ENCODE measurements at places on chromosomes 16 and 17.

DNA sequence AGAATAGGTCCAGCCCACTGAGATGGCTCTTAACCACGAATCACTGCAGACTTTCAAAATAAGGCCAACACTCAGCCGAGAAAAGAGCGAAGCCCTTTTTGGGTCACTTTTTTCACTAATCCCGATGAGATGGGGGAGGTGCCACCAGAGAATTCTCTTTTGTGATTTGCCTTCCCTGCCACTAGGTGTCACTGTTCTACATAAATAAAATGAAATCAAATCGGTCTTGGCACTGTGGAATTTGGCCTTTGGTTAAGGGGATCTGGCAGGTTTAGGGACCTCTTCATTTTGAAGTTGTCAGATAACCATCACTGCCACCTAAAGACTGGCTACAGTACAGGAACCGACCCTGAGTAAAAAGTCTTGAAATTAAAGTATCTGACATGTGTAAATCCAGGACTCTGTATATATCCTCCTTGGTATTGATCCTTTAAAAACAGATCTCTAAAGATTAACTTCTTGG, 147.0 kb downstream of the HS3ST4 start:
- peak; percentile 79 for DNase-seq

DNA sequence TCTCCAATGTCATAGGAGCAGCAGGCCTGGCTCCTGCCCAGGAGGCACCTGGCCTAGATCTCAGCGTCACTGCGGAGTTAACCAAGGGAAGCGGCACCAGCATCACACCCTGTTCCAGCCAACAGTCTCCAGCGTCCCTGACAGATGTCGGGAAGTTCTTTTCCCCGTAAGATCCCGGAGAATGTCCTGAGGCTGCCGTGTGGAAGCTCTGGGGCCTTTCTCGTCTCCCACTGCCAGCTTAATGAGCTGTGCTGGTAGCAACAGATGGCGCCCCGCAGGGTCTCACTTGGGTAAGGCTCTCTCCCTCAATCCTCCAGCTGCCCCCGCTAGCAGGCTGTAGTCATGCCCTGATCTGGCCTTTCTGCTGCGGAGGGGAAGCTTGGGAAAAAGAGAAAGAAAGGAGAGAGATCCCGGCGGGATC, 57.5 kb downstream of the MARCHF10 start:
- peak; percentile 74 for DNase-seq

GRCh38 chr16:58501242-58502131, 1.5 kb downstream of the NDRG4 start:
- peak; percentile 94 for DNase-seq

GRCh38 chr17:1813088-1813487, 16.6 kb downstream of the SMYD4 start:
- DNase-seq = no peak

- DNase-seq = no peak
Observed at GRCh38 chr17:77035526-77035925, 105.2 kb upstream of the SEC14L1 start.

DNA sequence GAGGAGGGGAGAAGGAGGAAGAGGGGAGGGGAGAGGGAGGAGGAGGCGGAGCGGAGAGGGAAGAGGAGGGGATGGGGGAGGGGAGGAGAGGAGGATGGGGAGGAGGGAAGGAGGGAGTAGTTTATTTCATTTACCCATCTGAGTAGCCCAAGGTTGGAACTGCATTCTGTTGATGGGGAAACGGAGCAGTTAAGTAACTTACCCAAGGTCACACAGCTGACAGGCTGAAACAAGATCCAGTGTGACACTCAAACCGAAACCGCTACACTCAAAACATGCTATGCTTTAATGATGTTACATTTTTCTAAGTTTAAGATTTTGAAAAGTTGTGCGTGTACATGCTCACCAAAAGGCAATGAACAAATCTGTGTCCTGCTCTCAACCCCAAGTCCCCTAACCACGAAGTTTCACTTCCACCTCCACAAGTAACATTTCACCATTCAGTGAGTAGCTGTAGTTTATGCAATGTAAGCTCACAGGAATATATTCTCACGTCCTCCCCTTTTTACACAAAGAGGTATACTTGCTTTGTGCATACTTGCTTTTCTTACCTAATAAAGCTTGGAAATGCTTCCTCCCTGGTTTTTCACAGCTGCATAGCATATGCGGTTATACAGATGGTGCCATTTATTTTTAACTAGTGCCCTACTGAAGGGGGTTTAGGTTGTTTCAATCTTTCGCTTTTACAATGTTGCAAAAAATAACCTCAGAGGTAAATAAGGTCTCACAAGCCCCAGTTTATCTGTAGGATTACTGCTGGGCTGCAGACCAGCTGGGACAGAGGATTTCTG, 275.3 kb downstream of the PARN start:
- no peak for DNase-seq

DNA sequence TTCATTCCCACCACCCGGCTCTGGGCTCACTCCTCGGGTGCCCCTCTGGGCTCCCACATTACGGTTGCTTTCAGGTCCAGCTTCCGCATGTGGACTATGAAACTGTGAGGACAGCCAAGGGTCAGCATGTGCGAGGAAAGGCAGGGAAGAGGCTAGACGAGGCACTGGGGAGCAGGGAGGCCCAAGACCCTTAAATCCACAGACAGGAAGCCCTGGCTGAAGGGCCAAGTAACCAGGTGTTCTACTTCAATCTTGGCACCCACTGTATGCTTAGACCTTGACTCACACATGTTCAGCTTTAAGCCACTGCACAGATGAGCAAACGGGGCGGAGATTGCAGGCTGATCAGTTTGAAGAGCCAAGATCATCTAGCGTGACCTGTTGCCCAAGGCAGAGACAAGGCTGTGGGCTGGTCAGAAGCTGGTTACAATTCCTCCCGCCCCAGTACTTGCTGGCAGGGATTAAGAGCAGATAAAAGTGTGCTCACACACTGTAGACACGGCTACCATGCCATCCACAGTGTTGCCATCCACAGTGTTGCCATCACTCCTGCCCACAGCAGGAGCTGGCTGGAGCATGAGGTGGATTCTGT, at the start of gene CES4A:
CES4A (plus strand) TSS at position 393 of the 592 bp plus-strand sequence; CDS start at position 577, 184 bp downstream.
- DNase-seq = no peak

GRCh38 chr16:47965439-47965838, 190.4 kb downstream of the ABCC12 start:
- peak; percentile 97 for DNase-seq

DNA sequence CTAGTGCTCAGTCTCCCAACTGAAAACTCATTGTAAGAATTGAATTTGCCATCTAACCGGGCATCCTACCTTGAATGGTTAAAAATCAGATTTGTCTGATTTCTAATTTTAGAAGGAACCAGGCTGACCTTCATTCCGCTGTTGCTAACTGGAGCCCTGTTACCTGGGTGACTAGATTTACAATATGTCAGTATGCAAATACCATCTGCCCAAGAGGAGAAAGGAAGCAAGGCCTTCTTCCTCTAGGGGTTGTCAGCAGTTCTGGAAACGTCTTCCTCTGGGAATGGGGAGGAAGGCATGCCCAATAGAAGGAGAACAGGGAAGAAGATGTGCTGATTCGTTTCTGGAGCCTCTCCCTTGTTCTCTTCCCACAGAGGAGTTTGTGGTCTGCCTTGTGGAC, 137.9 kb downstream of the PITPNC1 start:
- DNase-seq = peak; percentile 51

- peak; percentile 83 for DNase-seq
Observed at GRCh38 chr17:77899498-77899897, 59.0 kb upstream of the TNRC6C start.

DNA sequence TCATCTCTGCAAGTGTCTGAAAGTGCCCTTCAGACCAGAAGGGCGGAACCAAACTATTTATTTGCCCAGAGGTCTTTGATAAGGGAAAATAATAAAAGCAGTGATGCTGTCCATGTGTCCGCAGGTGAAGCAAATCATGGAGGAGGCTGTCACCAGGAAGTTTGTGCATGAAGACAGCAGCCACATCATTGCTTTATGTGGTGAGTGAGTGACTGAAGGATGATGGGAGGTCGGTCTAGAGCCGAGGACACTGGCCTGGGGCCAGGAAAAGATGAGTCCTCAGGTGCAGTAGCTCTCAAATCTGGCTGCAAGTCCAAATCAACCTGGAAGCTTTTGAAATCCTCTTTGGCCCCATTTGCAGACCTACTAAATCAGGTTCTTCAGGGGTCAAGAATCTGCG, 6.1 kb downstream of the SGSM2 start:
- DNase-seq = no peak

- DNase-seq = no peak
Observed at GRCh38 chr17:63249256-63250004, 196.7 kb downstream of the CYB561 start.

GRCh38 chr16:49588026-49588425, 214.4 kb downstream of the C16orf78 start:
- no peak for DNase-seq

DNA sequence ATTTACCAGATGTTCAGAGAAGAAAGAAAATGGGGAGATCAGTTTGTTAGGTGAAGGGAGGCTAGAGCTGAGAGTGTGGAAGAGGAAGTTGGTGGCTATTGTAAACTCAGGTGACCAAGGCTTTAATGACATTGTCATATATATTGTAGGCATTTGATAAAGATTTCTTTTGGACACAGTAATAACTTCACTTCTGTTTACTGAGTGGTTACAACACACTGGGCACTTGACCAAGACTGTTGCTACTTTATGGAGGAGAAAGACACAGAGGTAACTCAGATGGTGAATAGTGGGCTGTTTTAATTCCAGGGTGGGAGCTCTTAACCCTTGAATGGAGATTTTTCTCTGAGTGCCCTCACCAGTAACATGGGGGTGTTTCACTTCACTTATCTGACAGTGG, 46.0 kb downstream of the TNRC6A start:
- DNase-seq = no peak

- peak; percentile 45 for DNase-seq
Observed at GRCh38 chr17:17462048-17462824, 14.6 kb upstream of the MED9 start.

- DNase-seq = peak; percentile 25
Observed at GRCh38 chr16:78485188-78485916, 385.9 kb downstream of the WWOX start.

DNA sequence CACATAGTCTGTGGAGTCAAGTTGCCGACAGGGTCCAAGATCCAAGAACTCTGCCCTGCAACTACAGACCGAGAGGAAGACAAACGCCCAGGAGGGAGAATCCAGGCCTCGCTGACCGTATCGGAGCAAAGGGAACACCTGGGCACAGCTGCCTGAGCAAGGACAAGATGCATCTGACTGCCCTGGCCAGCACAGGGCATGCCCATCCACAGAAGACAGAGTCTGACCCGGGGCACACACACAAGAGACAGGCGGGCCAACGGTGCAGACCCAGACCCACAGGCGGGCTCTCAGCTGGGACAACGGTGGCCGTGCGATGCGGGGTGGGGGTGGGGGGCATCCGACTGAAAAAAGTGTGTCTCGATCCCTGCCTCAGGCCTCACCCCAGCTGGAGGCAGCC, 6.2 kb downstream of the RAB40B start:
- DNase-seq = no peak

- no peak for DNase-seq
Observed at GRCh38 chr17:64002658-64003525, 4.7 kb downstream of the PRR29 start.

- no peak for DNase-seq
Observed at GRCh38 chr16:56363781-56364565, 61.4 kb downstream of the AMFR start.

- DNase-seq = no peak
Observed at GRCh38 chr17:77354670-77355455, 214.1 kb downstream of the SEC14L1 start.

DNA sequence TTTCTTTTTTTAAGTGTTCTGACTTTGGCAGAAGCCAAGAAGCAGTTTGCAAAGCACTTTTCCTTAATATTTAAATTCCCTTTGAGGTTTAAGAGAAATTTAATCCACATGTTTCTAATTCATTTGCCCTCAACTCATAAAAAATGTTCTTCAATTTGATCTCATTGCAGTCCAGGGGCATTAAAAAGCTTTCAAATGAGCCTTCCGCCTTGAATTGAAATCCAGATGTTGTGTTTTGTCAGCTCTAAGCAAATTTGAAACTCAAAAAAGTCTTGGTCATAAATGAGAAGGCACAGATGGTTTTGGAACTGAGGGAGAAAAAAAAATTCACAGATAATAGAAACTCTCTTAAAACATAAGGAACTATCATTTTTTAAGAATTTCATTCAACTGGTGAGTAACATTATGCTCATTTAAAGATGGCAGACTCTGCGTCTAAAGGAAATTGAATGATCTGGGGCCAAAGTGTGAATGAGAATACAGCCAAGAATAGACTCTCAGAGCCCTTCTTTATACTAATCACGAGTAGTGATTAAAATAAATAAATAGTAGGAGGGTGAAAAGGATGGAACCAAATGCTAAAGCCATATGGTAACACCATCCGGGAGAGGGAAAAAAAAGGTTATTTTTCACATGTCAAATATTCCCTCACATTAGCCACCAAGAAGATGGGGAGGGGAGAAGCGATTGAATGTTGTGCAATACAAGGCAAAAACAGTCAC, 1304.7 kb downstream of the CDH8 start:
- no peak for DNase-seq

- no peak for DNase-seq
Observed at GRCh38 chr17:45436625-45437464, 4.2 kb upstream of the ARHGAP27 start.

DNA sequence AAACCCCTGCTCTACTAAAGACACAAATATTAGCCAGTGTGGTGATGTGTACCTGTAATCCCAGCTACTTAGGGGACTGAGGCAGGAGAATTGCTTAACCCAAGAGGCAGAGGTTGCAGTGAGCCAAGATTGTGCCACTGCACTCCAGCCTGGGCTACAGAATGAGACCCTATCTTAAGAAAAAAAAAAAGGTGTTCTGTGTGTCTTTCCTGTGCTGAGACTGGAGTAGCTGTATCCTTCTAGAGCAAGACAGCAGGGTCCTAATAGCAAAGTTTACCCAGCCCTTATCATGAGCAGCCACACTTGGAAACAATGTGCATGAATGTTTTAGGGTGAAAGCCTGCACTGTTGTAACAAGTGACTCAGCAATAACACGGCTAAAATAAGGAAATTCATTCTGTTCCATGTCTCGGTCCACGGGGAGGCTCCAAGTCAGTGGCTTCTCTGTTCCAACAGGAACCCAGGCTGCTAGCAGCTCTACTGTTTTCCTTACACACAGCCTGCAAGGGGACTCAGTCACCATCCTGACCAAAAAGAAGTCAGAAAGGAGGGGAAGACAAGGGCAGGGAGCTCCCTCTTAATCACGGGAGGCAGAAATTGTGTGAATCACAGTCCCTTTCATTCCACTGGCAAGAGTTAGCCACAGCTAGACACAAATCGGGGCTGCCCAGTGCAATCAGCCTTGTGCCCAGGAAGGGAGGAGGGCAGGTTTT, 7.1 kb upstream of the SLC5A11 start:
- no peak for DNase-seq

Data from brain (organoid and tissue), 16 donors.